Urinary bladder (tissue), 4 donors: ENCODE measurements at places on chromosomes 4 and X.
A peak's percentile ranks its signal among the peaks of the same experiment; 100 is the strongest.

DNA sequence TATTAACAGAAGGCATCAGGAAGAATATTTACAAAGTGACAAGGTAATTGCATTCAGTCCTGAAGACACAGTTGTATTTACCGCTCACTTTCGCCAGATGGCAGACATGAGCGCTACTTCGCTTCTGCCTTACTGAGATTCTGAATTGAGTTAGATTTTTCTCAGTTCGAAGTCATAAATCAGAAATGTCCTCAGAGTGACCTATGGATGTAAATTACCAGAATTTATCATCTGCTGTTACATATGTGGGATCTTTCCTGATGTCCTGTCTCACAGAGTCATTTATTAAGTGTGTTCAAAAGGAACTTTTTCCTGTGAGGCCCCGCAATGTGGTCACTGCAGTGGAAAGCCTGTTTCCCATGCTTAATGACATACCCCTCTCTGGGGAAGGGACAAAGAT, 97.3 kb upstream of the DCLK2 start:
- DNase-seq, result peak; percentile 21

GRCh38 chr4:88730811-88731210, 33.2 kb upstream of the NAP1L5 start:
- DNase-seq, result no peak

GRCh38 chr4:83738895-83739294, 203.0 kb downstream of the GPAT3 start:
- no peak for DNase-seq

- no peak for DNase-seq
These were observed 27.2 kb downstream of the FBXO8 start for GRCh38 chr4:174256277-174256713.

DNA sequence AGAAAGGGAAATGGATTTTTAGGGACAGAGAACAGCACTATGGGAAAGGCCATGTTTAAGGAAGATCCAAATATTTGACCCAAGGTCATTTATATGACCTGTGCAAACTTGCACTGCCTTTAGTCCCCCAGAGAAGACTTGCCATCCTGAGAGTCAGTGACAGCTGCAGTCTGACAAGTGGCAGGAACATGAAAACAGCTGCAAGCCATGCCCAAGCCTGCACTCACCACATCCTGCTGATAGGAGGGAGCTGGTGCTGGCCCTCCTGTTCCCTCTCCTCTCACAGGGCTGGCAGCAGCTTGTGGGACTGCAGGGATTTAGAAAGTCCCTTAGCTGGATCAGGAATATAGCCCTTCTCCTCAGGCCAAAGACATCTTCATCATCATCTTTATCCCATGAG, 187.7 kb downstream of the RAP1GDS1 start:
- DNase-seq, result no peak

- no peak for DNase-seq
These were observed 62.8 kb upstream of the NEIL3 start for GRCh38 chr4:177246641-177247584.

GRCh38 chr4:177051473-177052060, 258.1 kb upstream of the NEIL3 start:
- no peak for DNase-seq

- DNase-seq, result no peak
These were observed 25.7 kb downstream of the SH3RF1 start for GRCh38 chr4:169245061-169245460.

DNA sequence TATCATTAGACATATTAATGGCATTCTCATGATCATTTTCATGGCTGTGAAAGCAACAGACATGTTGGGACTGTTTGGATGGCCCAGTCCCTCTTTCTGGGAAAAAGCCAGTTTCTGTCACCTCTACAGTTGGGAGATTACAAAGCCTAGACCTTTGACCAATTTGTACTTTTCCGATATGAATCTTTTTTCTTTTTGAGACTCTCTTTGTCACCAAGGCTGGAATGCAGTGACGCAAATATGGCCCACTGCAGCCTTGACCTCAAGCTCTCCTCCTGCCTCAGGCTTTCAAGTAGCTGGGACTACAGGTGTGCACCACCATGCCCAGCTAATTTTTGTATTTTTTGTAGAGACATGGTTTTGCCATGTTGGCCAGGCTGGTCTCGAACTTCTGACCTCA, 9.4 kb downstream of the TBC1D25 start:
- DNase-seq, result no peak

DNA sequence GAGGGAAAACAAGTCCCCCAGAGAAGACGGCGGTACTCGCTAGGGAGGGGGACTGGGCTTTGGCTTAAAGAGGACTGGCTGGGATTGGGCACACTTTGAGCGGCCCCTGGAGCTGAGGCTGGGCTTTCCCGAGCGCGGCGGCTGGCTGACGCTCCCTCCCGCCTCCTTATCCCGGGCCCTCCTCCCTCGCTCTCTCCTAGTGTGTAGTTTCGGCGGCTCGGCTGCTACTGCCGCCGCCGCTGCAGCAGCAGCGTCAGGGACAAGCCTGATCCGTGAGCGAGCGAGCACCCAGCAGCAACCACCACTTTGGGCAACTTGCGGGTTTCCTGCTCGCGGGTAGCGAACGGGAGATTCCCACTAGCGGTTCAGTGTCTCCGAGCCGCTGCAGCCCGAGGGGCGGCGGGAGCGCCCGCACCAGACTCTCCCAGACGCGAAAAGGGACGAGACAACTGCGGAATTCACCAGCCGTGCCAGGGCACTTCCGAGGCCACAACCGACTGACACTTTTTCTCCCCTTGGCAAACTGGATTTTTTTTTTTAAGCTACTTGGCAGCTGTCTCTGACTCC, 632 bp upstream of the PCDH7 start:
- DNase-seq, result peak; percentile 23

GRCh38 chr4:153220682-153221395, 16.6 kb downstream of the TRIM2 start:
- no peak for DNase-seq

- DNase-seq, result no peak
These were observed 392.1 kb upstream of the FRG1 start for GRCh38 chr4:189548484-189549125.

DNA sequence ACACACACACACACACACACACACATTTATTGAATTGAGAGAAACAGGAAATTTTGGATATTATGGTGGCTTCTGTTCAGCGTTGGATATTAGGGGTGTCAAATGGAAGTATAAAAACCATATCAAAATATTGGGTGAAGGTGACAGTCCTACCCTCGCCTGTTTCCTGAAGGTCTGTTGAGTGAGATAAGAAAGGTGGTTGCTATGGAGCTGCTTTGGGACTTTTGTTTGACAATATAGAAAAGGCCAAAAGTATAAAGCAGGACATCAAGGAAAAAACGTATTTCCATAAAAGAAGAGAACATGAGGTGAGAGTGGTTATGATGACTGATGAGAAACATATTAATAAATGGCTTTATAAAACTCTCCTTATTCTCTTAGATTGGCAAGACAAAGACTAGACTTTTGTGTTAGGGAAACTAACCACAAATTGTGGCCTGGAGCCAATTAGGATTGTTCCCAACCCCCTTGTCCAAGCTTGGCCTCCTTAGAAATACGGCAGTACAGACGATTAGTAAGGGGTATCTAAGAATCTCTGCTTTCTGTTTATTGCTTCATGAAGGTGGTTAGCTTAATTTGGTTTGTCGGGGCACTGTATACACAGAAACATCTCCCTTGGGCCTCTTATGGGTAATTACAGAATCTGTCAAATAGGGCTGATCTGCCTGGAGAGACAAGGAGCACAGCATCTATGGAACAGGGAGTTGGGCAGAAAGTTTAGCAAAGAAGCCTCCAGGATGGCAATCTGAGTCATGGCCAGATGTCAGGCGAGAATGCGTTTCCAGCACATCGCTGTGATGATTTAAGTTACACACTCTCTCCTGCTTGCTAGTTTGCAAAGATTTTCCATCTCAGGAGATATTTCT, 198.0 kb downstream of the CBR4 start:
- DNase-seq, result no peak

DNA sequence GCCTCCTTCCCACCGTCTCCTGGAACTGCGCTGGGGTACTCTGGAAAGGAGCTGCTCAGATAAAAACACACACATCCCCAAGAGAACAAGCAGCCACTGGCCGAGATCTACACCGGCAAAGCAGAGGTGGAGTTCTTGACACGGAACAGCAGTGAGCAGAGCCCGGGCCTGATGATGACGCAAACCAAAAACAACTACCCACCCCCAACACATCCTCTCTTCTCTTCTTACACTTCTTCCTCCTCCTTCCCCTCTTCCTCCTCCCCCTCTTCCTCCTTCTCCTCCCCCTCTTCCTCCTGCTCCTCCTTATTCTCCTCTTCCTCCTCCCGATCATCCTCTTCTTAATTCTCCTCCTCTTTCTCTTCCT, 4.6 kb downstream of the PNMA5 start:
- no peak for DNase-seq

DNA sequence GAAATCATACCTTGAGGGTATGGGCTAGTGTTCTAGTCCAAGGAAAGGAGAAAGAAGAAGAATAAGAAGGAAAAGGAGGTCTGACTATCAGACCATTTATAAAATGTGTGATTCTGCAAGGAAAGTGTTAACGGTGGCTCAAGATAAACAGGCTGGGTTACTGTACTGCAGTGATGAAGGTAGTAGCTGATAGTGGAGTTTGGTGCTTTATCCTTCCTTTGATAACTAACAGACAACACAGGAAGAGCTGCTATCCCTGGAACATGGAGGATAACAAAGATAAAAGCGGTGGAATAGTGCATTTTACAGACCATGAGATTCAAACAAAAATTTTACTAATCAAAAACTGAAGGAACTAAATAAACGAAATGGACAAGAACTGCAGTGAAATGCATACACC, 2.6 kb downstream of the UNC5C start:
- no peak for DNase-seq

GRCh38 chrX:126985981-126986380, 166.5 kb downstream of the PRR32 start:
- DNase-seq, result no peak

- no peak for DNase-seq
These were observed 23.9 kb upstream of the FGFBP2 start for GRCh38 chr4:15986907-15987306.

- no peak for DNase-seq
These were observed 53.3 kb downstream of the HCCS start for GRCh38 chrX:11164433-11164832.

- DNase-seq, result no peak
These were observed 59.9 kb downstream of the HHIP start for GRCh38 chr4:144705601-144706590.

- no peak for DNase-seq
These were observed 77.2 kb downstream of the DDIT4L start for GRCh38 chr4:100113096-100113495.

GRCh38 chr4:185357211-185357610, 38.5 kb downstream of the LRP2BP start:
- DNase-seq, result no peak

DNA sequence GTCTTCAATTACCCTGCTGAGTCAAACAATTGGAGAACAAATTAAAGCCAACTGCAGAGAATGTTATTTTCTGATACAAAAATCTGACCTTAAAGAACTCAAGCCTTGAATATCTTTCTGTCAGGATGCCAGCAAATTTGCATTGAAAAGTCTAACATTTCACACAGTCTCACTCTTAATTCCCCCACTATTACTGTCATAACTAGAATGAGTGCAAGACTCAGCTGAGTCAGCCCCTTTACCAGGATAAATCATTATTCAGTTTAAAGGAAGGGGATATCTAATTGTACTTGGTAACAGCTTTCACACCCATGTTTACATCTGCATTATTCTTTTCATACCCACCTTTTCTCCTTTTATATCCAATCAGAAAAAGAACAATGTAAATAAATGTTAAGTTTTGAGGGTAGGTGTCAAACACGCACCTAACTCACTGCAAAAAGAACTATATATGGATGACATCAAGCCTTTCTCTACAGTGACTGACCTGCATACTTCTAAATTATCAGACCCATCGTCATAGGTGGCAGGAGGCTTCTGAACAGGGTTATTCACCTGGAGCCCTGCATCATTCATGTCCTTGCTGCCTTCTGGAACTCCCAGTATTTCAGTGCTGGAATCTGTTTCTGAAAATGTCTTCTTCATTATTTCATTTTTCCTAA, 117.4 kb downstream of the TMA16 start:
- DNase-seq, result no peak

DNA sequence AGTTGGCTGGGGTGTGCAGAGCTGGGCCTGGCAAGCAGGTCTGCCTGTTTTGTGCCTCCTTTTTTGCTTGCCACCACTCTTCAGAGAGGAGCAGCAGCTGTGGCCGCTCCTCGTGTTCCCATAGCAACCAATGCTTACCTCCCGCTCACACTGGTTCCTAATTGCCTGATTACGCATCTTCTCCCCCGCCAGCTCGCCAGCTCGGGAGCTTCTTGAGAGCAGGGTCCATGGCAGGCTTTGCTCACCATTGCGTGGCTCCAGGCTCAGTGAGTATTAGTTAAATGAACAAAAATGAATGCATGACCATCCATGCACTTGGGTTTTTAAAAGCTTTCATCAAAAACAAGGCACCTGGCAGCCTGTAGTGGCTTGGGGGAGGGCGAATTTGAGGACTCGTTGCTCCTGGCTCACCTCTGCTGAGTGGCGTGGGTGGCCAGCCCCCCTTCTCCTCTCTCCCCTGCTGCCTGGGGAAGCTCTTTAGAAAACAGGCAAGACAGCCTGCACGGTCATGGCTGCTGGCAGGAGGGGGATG, 14.2 kb upstream of the PJA1 start:
- no peak for DNase-seq

DNA sequence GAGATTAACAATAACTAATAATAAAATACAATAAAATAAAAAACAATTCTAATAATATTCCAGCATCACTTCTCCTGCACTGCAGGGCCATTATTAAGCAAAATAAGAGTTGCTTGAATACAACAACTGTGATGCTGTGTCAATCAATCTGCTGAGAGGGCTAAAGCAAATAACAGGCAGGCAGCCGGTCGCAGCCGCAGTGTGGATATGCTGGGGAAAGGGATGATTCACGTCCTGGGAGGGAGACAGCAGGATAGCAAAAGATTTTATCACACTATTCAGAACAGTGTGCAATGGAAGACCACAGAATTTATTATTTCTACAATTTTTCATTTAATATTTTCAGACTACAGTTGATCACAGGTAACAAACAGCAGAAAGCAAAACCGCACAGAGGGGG, 76.5 kb upstream of the SMARCAD1 start:
- no peak for DNase-seq

DNA sequence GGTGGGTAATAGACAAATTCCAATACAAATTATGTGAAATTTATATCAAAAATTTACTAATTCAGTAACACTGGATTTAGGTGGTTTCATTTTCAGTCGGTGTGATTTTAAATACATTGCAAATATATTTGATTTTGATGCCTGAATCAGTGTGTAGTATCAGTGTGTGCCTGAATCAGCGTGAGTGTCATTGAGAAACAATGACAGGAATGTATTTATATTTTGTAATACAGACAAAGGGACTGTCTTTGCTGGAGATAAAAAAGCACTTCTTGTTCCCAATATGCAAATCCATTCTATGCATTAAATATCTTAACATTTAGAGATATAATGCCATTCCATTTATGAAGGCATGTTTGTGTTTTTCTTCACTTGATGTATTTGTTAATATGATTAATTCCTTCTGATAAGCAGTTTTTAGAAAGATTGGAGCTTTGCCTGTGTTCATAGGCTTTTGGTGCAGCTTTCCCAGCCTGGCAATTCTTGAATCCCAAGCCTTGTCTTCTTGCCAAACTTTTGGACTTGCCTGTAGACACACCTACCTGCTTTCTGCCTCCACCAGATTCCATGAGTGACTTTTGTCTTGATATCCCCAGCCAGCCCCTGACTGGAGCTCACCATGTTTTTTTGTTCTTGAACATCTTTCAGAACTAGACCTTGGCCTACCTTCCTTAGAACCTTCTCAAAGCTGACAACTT, 243.8 kb downstream of the ADGRL3 start:
- DNase-seq, result no peak
